ENCODE measurements at places on chromosomes 5 and 9.

DNA sequence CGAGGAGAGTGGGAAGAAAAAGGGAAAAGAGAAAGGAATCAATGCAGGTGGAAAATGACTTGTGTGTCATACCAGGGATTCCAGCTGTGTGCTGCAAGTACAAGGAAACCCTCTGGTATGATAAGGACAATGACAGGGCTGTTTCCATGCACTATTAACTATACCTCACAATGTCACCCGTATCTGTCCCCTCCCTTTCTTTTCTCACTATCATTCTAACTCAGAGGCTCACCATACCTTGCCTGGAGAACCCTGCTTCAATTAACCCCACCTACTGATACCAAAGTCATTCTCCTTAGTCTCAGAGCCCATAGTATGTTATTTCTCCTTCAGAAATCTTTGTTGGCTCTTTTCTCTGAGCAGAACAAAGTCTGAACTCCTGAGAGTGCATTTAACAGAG lies 236.2 kb upstream of the NREP start:
- no peak for DNase-seq

DNA sequence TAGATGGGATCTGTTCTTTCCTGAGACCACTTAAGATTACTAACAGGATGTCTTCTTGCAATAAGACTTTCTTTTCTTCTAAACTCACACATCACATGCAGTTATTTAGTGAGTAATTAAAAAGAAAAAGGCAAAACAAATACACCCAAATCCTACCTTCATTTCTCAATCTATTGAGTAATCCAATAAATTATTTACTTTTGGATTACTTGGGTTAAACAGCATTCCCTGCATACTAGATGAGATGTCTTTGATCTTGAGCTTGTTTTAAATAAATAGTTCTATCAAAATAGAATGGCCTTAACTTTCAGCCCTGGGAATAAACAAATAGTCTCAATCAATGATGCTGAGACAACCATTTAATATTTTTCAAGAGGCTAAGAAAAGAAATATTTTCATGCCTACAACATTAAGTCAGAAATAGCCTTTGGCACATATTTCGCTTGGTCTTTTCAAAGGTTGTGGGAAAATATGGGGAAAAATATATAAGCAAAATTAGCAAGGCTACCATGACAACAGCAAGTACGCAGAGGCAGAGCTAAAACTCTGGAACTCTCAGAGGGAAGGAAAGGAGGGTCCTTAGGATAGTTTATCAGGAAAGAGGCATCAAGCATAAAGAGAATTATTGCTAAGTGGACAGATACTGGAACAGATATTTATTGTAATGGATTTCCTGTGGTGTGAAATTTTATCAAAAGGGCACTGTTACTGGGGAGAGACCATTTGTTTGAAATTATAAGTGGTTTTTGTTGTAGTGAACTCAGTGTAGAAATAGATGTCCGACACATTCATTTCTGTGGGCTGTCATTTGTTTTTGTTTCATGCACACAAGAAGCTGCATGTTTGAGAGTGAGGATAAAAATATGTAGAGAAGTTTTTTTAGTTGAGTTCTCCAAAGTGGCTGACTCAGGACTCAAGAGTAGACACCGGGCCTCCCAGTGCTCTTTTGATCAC lies 70.2 kb upstream of the CDH6 start:
- no peak for DNase-seq

DNA sequence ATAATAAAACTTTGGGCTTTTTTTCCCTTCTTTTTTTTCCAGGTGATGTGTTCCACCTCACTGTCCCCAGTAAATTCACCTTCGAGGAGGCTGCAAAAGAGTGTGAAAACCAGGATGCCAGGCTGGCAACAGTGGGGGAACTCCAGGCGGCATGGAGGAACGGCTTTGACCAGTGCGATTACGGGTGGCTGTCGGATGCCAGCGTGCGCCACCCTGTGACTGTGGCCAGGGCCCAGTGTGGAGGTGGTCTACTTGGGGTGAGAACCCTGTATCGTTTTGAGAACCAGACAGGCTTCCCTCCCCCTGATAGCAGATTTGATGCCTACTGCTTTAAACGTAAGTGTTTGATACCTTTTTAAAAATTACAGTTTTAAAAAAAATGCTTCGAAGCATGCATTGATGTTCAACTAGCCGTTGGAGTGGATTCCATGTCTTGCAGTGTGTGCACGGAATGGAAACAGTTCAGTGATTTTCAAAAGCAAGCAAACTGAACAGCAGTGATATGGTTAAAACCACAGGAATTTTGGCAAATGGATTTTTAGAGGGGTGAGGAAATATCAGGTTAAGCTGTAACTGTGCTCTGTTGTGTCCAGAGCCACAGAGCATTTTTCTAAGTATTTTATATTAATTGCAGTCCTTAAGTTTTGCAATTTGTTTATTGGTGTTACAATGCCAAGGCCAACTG lies 40.7 kb downstream of the VCAN start:
- no peak for DNase-seq

GRCh38 chr5:132830436-132831094 lies at the start of gene SHROOM1:
Gene SHROOM1 (minus strand): TSS chr5:132830647. CDS start chr5:132826140, 4,507 bp downstream.
- DNase-seq, result no peak

DNA sequence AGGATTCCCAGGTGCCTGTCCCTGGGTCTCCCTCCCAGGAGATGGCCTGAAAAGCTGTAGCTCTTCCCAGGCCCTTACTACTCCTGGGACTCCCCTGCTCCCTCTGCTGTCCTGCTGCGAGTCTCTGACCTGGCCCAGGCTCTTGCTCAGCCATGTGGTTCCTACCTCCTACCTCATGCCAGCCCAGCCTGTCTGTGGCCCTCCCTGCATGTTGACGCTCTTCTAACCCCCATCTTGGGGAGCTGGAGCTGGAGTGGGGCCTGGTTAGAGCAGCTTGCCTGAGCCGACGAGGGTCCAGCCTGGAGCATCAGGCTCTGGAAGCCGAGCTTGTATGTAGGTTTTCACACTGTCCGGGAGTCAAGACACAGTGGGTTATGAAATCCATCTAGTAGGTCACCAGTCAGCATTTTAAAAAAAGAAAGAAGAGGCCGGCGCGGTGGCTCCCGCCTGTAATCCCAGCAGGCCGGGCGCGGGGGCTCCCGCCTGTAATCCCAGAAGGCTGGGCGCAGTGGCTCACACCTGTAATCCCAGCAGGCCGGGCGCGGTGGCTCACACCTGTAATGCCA lies 244.4 kb downstream of the FANCC start:
- no peak for DNase-seq

GRCh38 chr5:94969174-94969573 lies 315.7 kb downstream of the MCTP1 start:
- no peak for DNase-seq

DNA sequence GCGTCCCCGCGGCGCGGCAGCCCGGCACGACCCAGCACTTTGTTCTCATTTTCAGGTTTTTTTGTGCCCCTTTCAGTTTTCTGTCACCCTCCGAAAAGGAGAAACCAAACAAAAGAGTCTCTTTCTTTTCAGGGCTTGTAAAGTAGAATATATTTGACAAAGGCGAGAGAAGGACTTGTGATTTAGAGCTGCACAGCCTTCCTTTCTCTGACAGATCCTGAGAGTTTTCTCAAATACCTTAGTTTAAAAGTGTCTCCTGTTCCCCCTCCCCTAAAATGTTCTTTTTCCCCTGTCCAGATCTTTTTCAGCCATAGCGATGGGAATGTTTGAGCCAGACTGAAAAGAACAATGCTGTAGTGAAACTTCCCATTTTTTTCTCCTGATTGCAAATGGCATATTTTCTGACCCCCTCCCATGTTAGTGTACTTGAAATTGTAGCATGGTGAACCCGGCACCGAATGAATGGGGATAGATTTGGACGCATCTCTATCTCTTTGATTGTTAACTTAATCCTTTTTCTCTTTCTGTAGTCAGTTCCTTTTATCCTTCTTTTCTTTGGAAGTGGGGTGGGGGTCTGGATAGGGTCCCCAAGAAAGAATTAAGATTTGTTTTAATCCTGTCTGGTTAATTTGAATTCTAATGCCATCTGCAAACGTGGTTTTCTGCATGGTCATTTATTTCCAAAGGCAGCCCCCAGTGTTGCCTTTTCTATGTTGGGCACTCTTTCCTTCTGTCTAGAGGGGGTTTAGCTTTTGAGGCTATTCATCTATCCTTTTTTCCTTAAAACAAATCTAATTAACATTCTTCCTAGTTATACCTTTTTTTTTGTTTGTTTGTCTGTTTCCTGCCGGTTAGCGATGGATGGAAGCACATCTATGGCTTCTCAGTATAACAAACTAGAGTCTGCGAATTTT lies 2.2 kb downstream of the ZSWIM6 start:
- no peak for DNase-seq

GRCh38 chr9:37565661-37566618 lies 10.2 kb downstream of the FBXO10 start:
- no peak for DNase-seq

DNA sequence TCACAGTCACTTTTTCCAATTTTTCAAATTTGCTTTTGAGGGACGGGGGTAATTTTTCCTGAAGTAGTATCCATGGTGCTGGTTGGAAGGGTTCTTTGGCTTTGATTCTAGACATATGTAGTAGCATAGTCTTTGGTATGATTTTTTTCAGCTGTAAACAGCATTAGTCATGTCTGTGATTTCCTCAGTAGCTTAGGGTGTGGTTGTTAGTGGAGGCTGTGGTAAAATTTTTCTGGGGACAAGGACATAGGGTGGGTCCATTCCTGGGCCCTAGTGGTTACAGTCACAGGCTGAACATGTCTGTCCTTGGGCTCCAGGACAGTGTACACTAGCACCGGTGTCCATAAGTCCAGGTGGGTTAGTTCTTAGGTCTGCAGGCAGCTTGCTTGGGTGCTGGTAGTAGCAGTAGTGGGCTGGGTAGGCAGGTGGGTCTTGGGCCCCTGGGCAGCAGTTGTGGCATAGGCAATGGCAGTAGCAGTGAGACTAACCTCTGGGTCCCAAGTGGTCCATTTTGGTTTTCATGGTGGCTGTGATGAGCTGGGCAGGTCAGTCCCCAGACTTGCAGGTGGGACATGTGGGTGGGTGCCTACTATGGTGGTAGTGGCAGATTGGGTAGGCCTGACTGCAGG lies 100.0 kb upstream of the CXCL14 start:
- DNase-seq, result no peak

GRCh38 chr9:121394292-121394691 lies 24.2 kb upstream of the STOM start:
- DNase-seq, result no peak

GRCh38 chr5:103840600-103840999 lies 278.0 kb upstream of the NUDT12 start:
- no peak for DNase-seq

- no peak for DNase-seq
Observed at GRCh38 chr9:113529336-113530009, 65.9 kb downstream of the RGS3 start.

- no peak for DNase-seq
Observed at GRCh38 chr9:127194881-127195713, 69.5 kb upstream of the GARNL3 start.

GRCh38 chr5:16944816-16945562 lies 8.9 kb upstream of the MYO10 start:
- DNase-seq, result no peak

DNA sequence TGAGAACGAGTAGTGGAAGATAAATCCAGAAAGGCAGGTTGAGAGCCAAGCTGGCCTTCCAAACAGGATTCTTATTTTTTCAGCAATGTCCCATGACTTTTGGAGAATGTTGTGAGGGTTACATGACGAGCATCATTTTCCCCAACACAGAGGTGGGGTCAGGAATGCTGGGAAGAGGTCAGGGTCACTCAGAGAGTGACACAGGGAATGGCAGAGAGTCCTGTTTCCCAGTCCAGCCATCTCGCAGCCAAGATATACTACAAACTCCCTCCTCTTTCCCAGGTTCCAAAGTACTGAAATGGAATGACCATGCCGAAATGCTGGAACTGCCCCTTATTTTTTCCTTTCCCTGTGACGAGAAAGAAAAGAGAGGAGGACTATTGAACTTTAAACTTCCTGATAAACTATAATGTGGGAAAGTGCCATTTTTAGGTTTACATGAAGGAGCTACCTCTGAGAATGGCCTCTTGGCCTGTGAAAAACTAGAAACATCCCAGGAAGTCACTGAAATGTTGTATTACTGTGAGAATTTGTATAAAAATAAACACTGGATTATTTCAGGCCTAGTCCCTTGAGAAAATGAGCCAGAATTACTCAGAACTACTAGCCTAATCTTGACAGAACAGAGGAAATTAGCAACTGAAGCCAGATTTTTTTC lies 420.4 kb downstream of the CETN3 start:
- DNase-seq, result no peak

DNA sequence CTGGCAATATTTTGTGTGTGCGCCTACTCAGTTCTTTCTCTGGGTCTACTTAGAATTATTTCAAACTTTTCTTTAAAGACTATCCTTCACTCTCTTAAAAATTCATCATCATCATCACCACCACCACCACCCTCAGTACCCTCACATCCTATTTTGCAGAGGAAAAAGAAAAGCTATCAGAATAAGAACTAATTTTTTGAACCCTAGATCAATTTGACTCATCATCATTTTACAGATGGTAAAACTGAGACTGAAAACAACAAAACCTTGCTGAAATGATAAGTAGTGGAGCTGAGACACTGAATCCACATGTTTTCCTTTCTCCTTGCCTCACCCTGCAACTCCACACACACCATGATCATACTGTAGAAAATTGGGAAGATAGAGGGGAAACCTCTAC lies 119.3 kb downstream of the SSBP2 start:
- DNase-seq, result no peak

- DNase-seq, result no peak
Observed at GRCh38 chr9:75448281-75448680, 360.0 kb downstream of the OSTF1 start.

GRCh38 chr5:151947931-151948608 lies 23.4 kb upstream of the GLRA1 start:
- DNase-seq, result no peak

DNA sequence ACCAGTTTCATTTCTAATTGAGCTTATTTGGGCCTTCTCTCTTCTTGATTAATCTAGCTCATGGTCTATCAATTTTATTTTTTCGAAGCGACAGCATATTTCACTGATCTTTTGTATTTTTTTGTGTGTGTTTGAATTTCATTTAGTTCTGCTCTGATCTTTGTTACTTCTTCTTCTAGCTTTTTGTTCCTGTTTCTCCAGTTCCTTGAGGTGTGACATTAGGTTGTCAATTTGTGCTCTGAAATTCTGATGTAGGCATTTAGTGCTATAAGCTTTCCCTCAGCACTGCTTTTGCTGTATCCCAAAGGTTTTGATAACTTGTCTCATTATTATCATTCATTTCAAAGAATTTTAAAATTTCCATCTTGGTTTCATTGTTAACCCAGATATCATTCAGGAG lies 67.3 kb downstream of the STRBP start:
- DNase-seq, result no peak

DNA sequence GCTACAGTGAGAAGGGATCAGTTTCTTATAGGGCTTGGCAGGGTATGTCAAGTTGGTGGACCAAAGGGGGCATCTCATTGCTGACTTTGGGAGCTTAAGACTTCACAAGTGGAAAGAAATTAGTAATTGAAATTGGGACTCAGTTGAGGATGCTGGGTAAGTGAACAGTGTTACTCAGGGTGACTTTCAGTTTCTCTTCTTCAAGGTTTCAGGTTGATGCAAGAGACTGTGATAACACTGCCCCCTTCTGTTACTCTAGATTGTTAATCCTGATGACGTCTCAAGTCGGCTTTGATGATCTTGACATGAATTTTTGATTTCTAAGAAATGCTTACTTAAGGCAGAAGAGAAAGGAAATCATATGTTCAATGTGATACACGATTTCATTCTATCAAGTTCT lies 21.3 kb downstream of the KCTD16 start:
- no peak for DNase-seq

- DNase-seq, result no peak
Observed at GRCh38 chr5:144457160-144457559, 286.5 kb downstream of the KCTD16 start.

All from stimulated activated CD8-positive, alpha-beta memory T cell treated with anti-CD3 and anti-CD28 coated beads, Interleukin-7, amount 100 ng/mL, for 24 hours (primary cell).